ENCODE measurements at places on chromosomes 6 and 20.

DNA sequence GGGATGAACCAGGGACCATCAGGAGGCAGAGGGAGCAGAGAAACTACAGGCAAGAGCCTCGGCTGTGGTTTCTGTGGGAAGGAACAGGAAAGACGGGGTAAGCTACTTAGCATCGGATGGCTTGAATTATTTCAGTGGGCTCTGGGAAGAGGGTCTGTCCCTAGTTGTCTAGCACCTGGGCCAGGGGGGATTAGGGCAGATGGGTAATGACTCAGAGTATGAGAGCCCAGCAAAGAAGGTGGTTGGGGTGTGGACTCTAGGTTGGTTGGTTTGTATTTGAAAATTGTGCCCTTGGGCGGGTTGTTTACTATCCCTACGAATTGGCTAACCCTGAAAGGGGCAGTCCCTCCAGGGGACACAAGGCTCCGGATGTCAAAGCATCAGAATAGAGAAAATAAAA is 148.5 kb upstream of the TAB2 start:
- DNase-seq = no peak

GRCh38 chr6:38638941-38639497 is 710 bp downstream of the BTBD9 start:
- DNase-seq = peak; percentile 37

- no peak for DNase-seq
Observed at GRCh38 chr6:133187657-133188453, 53.3 kb upstream of the EYA4 start.

GRCh38 chr6:16331384-16332174 is 93.2 kb downstream of the GMPR start:
- peak; percentile 57 for DNase-seq

DNA sequence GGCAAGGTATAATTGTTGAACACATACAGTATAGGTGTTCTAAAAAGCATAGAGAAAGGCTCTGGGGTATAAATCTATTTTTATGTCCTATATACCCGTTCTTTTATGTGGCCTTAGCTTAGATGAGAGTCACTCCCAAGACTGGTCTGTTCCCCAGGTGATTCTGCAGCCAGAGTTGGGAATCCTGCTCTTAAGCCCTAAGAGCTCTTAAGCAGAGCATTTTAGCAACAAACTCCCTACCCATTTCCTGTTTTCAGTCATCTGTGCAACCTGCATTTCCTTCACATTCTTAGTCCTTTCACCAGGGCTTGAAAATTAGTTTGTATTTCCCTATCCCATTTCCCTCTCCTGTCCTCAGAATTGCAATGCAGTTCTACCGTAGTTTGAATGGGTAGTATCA is 166.1 kb downstream of the HS3ST5 start:
- DNase-seq = no peak

DNA sequence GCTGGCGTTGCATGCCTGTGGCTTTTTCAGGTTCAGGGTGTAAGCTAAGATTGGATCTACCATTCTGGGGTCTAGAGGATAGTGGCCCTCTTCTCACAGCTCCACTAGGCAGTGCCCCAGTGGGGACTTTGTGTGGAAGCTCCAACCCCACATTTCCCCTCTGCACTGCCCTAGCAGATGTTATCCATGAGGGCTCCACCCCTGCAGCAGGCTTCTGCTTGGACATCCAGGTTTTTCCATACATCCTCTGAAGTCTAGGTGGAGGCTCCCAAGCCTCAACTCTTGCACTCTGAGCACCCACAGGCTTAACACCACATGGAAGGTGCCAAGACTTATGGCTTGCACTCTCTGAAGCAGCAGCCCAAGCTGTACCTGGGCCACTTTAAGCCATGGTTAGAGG is 76.6 kb upstream of the PRND start:
- no peak for DNase-seq

DNA sequence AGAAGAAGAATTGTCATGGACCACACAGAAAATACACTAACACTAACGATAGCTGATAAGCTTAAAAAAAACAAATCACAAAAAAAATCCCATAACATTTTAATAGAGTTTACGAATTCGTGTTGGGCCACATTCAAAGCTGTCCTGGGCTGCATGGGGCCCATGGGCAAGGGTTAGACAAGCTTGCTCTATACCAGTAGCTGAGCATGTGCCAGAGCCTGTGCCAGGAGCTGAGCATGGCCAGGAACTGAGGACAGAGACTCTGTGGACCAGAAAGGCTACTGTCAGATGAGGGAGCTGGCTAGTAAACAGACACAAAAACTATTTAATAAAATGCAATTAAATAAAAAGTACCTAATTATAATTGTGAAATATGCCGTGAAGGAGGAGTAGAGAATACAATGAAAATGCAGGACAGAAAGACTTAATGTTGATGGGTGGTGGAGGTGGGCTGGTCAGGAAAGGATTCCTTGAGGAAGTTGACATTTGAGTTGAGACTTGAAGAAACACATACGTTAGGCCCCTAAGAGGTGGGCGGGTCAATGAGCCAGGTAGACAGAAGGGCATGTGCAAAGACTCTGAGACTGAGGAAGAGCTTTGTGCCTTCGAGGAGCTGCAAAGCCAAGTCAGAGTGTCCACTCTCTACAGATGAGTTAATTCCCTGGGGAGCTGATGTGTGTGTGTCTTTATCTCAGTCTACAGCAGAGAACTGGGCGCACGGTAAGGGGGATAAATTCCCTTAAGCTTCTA is 66.1 kb downstream of the JPH2 start:
- no peak for DNase-seq
